ENCODE measurements at places on chromosomes 6 and 20.
A peak's percentile ranks its signal among the peaks of the same experiment; 100 is the strongest.

- DNase-seq: no peak
Observed at GRCh38 chr6:53888931-53889330, 94.1 kb downstream of the LRRC1 start.

DNA sequence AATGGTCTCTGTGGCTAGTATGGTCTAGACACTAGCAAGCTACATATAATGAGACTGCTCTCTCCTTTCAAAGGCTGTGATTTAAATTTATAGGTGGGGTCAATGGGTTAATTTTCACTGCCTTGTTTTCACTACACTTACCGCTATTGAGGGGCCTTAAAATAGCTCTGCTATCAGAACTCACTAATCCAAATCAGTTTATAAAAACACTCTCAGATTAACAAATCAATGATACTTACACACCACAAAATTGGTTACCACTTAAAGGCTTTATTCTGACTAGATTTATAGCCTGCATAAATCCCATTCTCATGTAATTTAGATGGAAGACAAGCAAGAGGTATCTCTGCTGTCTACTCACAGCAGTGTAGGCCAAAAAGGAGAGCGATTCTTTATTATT lies 313.0 kb upstream of the AGPAT4 start:
- DNase-seq: no peak

DNA sequence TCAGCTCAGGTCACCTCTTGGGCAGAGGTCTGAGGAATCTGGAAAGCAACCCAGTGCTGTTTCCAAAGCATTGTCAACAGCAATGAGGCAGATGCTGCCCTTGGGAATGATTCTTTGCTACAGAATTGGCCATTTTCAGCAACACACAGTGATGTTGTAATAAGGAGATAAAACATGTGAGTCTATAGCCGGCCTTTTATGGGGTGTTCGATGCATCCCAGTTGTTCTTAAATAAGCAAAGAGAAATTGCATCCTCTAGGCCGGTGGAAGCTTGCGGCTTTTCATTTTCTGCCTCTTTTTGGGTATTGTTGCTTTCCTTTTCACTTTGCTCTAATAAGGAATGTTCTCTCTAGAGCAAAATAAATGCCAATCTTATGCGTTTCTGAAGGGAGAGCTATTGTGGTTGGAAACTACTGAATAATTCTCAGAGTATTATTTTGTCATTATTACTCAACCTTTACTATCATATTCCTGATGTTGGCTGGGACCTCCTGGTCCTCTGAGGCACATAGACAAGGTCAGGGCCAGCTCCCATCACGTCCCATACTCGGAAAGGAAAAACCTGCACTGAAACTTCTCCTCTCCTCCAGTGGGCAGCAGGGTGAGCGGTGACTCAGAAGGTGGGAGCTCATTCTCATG lies 214.2 kb downstream of the CDH26 start:
- DNase-seq: no peak

DNA sequence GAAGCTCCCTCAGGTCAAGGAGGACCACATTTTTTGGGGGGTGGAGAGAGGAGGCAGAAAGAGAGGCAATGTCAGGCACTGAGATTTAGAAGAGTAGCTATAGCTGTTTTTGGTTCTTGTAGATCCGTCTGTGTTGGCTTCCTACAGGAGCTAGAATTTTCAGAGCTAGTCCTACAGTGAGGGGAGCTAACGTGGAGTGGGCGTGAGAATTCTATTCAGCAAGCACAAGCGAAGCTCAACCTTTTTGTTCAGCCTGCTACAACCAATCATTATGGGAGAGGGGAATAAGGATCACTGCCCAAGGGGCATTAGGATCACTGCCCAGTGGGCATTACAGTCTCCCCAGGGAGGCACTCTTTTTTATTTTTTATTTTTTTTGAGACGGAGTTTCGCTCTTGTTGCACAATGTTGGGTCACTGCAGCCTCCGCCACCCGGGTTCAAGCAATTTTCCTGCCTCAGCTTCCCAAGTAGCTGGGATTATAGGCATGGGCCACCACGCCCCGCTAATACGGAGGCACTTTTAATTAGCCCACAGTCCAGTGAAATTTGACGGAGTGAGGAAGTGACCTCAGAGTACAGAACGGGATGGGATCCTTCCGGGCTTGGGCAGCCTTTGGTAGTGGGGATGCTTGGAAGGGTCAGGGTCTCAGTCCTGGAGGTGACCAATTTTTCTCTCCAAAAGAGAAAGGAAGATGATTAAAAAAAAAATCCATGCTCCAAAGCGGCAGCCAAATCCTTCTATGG lies 1.1 kb upstream of the PANK2 start:
- peak; percentile 62 for DNase-seq

- no peak for DNase-seq
Observed at GRCh38 chr6:128240024-128240428, 280.4 kb downstream of the PTPRK start.

DNA sequence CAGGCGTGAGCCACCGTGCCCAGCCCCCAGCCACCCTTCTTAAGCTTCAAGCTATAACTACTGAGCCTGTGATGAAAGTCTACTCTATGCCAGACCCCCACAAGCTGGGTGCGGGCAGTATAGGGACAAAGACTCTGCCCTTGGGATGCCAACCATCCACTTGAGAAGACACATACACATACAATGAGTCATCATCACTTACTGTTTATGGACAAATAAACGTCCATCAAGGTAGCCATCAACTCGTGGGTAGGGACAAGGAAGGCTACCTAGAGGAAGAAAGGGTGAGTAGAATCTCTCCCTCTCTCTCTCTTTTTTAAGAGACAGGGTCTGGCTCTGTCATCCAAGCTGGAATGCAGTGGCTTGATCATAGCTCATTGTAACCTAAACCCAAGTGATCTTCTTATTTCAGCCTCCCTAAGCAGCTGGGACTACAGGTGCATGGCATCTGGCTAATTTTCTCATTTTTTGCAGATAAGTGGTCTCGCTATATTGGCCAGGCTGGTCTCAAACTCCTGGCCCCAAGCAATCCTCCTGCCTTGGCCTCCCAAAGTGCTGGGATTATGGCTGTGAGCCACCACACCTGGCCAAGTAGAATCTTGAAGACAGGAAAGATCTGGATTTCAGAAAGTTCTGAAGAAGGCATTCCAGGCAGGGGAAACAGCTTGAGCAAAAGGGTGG lies 2.6 kb upstream of the TP53INP2 start:
- no peak for DNase-seq

DNA sequence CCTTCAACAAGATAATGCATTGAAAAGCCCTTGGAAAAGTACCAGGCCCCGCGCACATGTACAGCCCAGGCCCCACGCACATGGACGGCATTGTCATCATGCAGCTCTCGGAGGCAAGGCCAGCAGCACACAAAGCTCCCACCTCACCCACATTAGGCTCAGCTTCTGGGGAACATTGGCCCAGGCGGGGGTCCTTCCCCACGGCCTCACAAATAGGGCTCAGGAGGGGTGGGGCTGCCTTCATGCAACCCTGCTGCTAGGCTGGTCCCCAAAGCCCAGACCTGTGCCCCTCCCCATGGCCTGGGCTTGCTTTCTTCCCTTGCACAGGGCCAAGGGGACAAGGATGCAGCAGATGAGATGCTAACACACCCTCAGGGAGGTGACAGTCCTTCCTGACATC lies 26.7 kb downstream of the NPEPL1 start:
- no peak for DNase-seq

DNA sequence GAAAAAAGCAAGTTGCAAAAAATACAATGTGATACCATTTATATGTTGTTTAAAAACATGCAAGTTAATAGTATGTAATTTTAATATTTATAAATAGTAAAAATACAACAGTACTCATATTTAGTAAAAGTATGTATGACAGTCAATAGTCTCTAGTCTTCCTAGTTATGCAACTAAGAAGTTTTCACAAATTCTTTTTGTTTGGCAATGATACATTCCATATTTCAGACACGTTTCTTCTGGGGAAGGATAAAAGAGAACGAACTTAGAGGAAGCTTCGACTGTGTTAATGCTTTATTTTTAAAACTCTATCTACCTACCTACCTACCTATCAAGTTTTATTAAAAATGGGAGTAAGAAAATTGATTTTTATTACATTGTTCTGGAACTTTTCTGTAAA lies 77.7 kb downstream of the UBE3D start:
- DNase-seq: no peak

GRCh38 chr6:154229786-154230185 lies 126.8 kb downstream of the IPCEF1 start:
- DNase-seq: no peak

DNA sequence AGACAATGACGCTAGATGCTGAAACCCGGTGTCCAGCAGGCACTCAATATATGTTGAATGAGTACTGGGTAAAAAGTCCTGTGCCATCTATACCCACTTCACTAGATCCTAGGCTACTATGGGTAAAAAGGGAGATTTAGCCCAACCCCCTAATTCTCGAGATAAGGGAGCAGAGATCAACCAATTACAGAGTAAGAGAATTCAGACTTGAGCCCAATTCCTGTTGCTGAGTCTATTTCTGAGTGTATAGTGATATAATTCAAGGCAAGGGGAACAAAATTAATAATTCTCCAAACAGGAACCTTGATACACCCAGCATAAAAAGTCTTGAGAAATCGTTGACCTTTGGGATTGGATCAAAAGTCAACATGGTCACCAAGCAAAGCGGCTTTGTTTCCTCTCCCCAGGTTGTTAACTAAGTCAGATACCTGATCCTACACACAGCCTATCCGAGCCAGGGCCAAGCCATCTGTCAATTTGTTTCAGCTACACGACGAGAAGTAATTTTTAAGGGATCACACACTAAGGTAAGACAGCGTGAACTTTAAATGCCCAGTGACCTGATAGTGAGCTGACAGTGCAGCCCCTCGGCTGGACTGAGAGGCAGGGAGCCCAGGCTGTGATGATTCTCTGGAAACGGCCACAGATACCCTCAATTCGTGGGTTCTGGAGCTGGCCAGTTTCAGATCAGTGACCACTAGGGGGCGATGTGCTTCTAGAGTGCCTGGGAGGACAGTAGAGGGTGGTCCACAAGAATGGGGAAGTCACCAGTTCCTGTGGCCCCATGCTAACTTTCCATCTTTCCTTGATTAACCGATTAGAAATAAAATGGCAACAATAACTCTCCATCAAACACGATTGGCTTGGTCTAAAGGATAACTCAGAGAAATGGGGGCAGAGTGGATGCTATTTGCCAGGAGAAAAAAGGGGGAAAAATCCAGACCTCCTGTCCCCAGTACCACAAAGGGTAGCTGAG lies 46.2 kb downstream of the SLC22A23 start:
- peak; percentile 40 for DNase-seq

- DNase-seq: no peak
Observed at GRCh38 chr20:40254023-40254772, 434.8 kb downstream of the MAFB start.

GRCh38 chr20:57672164-57672563 lies 37.7 kb downstream of the PMEPA1 start:
- DNase-seq: peak; percentile 20

DNA sequence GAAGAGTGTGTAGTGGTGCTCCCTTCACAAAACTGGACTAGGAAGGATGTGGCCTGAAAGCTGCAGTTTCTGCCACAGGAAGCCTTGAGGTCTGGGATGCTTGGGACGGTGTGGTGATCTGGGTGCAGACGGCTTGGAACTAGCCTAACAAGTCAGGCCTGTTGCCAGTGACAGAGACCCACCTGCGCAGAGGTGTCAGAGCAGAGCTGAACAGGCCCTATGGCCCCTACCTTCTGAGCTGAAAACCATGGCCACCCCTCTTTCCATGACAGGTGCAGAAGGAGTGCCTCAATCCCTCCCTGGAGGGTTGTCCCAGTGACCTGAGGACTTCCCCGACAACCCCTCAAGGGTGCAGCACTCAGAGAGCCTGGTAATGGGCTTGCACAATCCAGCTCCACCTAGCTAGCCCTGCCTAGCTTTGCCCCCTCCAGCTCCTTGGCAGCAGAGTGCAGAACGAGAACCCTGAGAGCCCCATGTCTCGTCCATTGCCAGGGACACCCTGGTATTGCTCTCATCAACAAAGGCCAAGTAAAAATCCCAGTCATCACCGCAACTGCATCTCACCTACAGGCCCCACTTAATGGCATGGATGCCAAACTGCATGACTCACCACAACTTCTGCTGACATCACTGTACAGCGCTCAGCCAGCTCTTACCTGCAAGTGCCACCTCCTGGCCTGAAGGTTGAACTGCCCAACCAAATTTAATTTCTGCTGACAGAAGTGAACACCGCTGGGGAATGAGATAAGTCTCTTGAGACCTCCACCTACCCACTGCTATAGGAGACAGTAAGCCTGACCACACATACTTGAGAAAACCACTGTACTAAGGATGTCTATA lies 563.1 kb downstream of the TFAP2A start:
- DNase-seq: no peak

DNA sequence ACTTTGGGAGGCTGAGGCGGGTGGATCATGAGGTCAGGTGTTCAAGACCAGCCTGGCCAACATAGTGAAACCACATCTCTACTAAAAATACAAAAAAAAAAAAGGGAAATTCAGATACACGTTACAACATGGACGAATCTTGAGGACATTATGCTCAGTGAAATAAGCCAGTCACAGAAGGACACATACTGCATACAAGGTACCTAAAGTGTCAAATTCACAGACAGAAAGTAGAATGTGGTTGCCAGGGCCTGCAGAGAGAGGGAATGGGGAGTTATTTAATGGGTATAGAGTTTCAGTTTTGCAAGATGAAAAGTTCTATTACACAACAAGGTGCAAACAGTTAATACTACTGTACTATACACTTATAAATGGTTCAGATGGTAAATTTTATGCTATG lies 75.1 kb downstream of the SNX5 start:
- DNase-seq: no peak

DNA sequence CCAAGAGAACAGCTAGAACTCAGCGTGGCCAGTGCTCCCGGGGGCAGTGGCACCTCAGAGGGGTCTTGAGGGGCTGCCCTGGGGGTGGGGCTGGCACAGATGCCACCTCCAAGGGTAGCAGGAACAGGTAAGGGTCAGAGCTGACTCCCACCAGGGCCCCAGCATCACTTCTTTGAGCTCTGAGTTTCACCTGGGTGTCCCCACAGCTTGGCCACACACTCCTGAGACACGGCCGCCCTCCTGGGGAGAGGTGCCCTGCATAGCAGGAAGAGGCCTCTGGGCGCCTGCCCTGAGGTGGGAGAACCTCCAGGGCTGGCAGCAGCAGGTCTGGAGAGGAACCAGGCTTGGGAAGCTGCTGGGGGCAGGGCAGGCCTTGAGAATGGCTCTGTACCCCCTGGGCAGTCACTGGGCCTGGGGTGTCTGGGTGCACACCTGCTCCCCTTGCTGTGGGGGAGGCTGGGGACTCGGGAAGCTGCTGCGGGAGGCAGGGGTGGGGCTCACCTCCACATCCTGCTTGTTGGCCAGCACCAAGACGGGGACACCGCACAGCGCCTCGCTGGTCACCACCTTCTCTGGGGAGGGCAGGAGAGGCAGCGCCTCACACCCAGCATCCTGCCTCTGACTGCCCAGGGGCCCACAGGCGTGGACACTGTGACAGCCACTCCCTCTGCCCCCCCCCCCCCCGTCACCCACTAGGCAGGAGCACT lies 5.0 kb downstream of the TNFRSF6B start:
- DNase-seq: no peak

Data from NCI-H2081 (cell line).